ENCODE measurements at places on chromosomes 4 and X.

- H3K4me3 ChIP-seq = no peak overlapping the region
- no peaks in the 10 kb centered on the region for H3K4me1 ChIP-seq
- no peaks in the 10 kb centered on the region for H3K36me3 ChIP-seq
- peak; percentile 32 for DNase-seq
Measured at GRCh38 chr4:74189331-74190043, 31.6 kb downstream of the MTHFD2L start.

GRCh38 chr4:1720163-1720983, 750 bp downstream of the TMEM129 start:
- DNase-seq = no peak
- peaks cover 39% of the 10 kb centered on the region for H3K4me1 ChIP-seq
- peak overlapping the region; percentile 57 for H3K27ac ChIP-seq
- no peaks in the 10 kb centered on the region for H3K36me3 ChIP-seq
- peaks cover 8% of the 10 kb centered on the region for H3K27me3 ChIP-seq

DNA sequence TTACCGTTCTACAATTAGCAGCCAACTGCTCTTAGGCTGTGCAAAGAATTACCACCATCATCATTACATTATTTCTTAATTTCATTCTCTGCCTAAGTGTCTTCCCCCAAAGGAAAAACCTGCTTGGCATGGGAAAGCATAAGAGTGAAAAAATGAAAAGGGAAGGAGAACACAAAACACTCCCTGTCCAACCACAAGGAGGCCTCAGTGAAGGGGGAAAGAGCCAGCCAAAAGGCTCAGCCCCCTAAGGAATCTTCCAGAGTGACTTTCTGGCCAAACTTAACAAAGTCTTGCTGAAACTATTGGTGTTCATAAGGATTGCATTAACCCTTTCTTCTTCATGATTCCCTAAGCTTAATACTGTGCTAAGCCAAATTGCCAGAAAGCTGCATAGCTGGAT, 287.4 kb downstream of the SMARCA1 start:
- H3K27ac ChIP-seq = no peak overlapping the region
- H3K4me3 ChIP-seq = no peak overlapping the region
- peaks cover 8% of the 10 kb centered on the region for H3K27me3 ChIP-seq

GRCh38 chr4:86386201-86386600, 26.3 kb upstream of the MAPK10 start:
- H3K27me3 ChIP-seq = no peaks in the 10 kb centered on the region
- no peaks in the 10 kb centered on the region for H3K4me1 ChIP-seq
- no peak for DNase-seq
- H3K27ac ChIP-seq = no peak overlapping the region

GRCh38 chr4:1842339-1842895, 13.5 kb downstream of the LETM1 start:
- H3K27me3 ChIP-seq = no peaks in the 10 kb centered on the region
- peaks cover 6% of the 10 kb centered on the region for H3K36me3 ChIP-seq
- no peak for DNase-seq
- no peak overlapping the region for H3K27ac ChIP-seq

DNA sequence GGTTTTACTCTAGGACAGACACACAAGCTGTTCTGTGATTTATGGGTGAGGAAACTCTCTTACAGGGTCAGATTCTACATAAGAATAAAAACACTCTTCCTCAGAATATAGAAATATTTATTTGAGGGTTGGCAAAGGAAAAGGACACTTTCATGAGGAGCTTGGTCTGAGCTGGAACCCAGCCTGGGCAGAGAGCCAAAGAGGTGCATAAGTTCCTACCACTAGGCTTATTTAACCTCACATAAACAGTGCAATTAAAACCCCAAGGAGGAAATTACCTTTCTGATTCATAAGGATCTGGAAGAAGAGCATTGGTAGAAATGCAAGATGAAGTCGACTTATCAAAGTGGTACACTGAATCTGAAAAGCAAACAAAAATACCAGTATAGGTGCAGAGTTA, 32.9 kb downstream of the SETD7 start:
- DNase-seq = no peak
- no peak overlapping the region for H3K4me3 ChIP-seq
- H3K27me3 ChIP-seq = peaks cover 1% of the 10 kb centered on the region
- H3K27ac ChIP-seq = peak overlapping the region; percentile 46

- H3K4me3 ChIP-seq = no peak overlapping the region
- peaks cover 16% of the 10 kb centered on the region for H3K27me3 ChIP-seq
- H3K4me1 ChIP-seq = peaks cover 15% of the 10 kb centered on the region
- no peak for DNase-seq
Measured at GRCh38 chr4:118839221-118839927, 3.4 kb upstream of the SEC24D start.

DNA sequence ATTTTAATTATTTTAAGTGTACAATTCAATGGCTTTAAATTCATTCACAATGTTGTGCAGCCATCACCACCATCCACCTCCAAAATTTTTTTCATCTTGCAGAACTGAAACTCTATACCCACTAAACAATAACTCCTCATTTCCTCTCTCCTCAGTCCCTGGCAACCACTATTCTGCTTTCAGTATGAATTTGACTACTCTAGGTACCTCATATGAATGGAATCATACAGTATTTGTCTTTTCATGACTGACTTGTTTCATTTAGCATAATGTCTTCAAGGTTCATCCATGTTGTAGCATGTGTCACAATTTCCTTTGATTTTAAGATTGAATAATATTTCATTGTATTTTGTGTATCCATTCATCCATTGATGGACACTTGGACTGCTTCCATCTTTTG, 46.9 kb downstream of the KIF4A start:
- H3K36me3 ChIP-seq = no peaks in the 10 kb centered on the region
- no peak overlapping the region for H3K4me3 ChIP-seq
- no peak for DNase-seq
- no peak overlapping the region for H3K27ac ChIP-seq

DNA sequence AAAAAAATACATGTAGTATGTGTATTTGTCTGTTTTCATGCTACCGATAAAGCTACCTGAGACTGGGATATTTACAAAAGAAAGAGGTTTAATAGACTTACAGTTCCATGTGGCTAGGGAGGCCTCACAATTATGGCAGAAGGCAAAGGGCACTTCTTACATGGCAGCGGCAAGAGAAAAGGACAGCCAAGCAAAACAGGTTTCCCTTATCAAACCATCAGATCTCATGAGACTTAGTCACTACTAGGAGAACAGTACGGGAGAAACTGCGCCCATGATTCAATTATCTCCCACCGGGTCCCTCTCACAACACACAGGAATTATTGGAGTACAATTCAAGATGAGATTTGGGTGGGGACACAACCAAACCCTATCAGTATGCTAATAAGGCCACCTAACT, 137.0 kb upstream of the ELOVL6 start:
- H3K4me1 ChIP-seq = no peaks in the 10 kb centered on the region
- H3K27me3 ChIP-seq = peaks cover 6% of the 10 kb centered on the region
- no peak overlapping the region for H3K4me3 ChIP-seq
- H3K36me3 ChIP-seq = no peaks in the 10 kb centered on the region
- no peak overlapping the region for H3K27ac ChIP-seq

DNA sequence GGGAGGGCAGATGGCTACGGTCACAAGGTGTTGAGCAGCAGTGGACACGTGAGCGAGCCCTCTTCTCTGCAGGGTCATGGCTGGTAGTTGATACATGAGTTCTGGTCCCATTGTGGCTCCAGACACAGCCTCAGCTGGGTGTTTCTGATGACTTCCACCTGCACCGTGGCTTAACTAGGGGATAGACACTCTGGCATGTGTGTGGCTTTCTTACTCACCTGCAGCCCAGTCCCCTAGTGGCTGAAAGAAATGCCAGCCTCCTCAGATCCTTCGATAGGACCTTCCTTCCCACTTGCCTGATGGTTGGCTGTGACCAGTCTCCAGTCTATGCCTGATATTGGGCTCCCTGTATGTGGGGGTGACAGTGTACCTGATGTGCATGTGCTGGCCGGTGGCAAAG, 5.0 kb downstream of the GPR78 start:
- H3K27me3 ChIP-seq = peaks cover 1% of the 10 kb centered on the region
- H3K4me1 ChIP-seq = no peaks in the 10 kb centered on the region
- no peaks in the 10 kb centered on the region for H3K36me3 ChIP-seq
- no peak overlapping the region for H3K27ac ChIP-seq
- no peak overlapping the region for H3K4me3 ChIP-seq

GRCh38 chr4:19945501-19945900, 306.2 kb upstream of the SLIT2 start:
- no peak for DNase-seq
- no peak overlapping the region for H3K4me3 ChIP-seq
- H3K4me1 ChIP-seq = no peaks in the 10 kb centered on the region
- H3K36me3 ChIP-seq = no peaks in the 10 kb centered on the region
- H3K27me3 ChIP-seq = no peaks in the 10 kb centered on the region

GRCh38 chr4:158826057-158826456, 57.2 kb downstream of the FNIP2 start:
- H3K27ac ChIP-seq = peak overlapping the region; percentile 15
- H3K4me3 ChIP-seq = no peak overlapping the region
- H3K27me3 ChIP-seq = peaks cover 1% of the 10 kb centered on the region
- DNase-seq = no peak

DNA sequence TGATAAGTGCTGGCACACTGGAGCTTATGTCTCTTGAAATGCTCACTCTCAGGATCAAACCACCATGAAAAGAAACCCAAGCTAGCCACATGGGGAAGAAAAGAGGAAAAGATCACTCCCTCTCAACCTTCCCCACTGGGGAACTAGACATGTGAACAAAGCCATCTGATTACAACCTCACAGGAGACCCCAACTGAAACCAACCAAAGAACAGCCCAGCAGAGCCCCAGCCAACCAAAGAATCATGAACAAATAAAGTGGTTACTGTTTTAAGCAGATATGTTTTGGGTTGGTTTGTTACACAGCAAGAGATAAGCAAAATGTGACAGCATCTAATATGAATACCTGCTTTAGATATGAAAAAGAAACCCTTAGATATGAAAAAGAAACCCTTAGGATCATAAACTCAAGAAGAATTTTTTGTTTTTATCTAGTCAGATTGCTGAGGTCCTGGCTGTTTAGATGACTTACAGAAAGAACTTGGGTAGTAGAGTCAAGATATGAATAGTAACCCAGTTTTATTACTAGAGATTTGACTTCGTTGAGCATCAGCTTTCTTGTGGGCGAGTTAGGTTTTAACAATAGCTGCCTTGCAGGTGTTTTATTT, 23.7 kb upstream of the TLR7 start:
- no peak for DNase-seq
- no peak overlapping the region for H3K4me3 ChIP-seq
- no peaks in the 10 kb centered on the region for H3K36me3 ChIP-seq
- no peak overlapping the region for H3K27ac ChIP-seq

- no peak overlapping the region for H3K27ac ChIP-seq
- H3K4me3 ChIP-seq = no peak overlapping the region
Measured at GRCh38 chr4:5870701-5871100, 22.2 kb downstream of the CRMP1 start.

DNA sequence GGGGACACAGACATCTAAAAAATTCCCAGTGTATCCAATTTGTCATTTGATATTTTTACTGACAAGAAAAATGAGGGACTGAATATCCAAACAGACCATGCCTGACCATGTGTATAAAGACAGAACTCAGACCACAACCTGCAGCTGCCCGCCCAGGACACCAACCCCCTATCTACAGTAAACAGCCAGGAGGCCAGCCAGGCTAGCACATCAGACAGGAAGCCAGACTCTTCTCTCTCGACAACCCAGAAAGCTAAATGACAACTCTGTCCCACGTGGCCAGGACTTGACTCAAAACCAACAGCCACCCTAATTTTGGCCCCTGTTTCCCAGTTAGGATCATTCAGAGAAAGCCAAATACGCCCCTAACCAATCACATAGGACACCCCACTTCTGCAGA, 15.1 kb downstream of the AFAP1 start:
- H3K36me3 ChIP-seq = no peaks in the 10 kb centered on the region
- H3K4me1 ChIP-seq = no peaks in the 10 kb centered on the region
- no peaks in the 10 kb centered on the region for H3K27me3 ChIP-seq
- DNase-seq = no peak

DNA sequence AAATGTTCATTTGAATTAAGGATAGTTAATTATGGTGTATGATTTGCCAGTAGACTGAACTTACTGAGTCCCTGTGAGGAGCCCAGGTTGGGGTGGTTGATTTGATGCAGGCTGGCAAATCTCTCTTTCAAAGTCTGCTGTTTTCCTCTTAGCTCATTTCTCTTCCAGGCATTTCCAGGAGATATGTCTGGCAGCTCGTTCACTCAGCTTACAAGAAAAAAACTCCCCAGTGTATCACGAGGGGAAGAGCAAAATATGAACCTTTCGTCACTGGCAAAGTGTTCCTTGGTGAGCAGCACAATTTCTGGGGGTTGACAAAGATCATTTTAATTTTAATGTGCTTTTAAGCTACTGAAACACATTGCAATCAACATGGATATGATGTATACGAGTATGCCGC, 244.2 kb downstream of the CBLL2 start:
- H3K27me3 ChIP-seq = peaks cover 5% of the 10 kb centered on the region
- DNase-seq = no peak
- no peaks in the 10 kb centered on the region for H3K4me1 ChIP-seq
- H3K36me3 ChIP-seq = no peaks in the 10 kb centered on the region

GRCh38 chr4:78735697-78736096, 40.5 kb upstream of the BMP2K start:
- peaks cover 3% of the 10 kb centered on the region for H3K27me3 ChIP-seq
- no peaks in the 10 kb centered on the region for H3K4me1 ChIP-seq
- no peak overlapping the region for H3K4me3 ChIP-seq
- no peak for DNase-seq
- no peak overlapping the region for H3K27ac ChIP-seq
- H3K36me3 ChIP-seq = no peaks in the 10 kb centered on the region

DNA sequence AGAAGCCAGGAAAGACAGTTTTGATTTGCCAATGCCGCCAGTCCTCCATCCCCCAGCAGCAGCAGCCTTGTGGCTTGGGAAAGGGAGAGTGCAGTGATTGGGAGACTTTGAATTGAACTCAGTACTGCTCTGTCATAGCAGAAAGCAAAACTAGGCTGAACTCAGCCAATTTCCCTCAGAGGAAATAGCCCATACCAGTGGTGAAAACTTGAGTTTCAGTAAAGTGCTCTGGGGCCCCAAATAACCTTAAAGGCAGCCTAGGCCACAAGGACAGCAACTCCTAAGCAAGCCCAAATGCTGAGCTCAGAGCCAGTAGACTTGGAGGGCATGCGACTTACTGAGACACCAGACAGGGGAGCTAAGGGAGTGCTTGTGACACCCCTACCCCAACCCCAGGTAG, 2.0 kb upstream of the PROM1 start:
- H3K27me3 ChIP-seq = peaks cover 26% of the 10 kb centered on the region
- no peaks in the 10 kb centered on the region for H3K36me3 ChIP-seq
- H3K4me1 ChIP-seq = peaks cover 19% of the 10 kb centered on the region

DNA sequence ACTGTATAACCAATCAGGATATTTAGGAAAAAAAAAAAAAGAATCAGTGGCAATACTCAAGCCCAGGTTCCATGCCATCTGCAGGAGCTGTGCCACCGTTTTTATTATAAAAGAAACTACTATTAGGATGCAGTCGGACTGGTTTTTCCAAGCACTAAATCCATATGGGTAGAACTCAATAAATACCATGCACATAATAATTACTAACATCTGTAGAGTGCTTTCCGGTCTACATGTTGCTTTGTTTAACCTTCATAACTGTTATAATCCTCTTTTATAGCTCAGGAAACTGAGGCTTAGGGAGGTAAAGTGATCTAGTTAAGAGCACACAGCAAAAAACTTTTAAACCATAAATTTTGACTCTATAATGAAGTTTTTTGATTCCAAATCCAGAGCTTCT, 24.0 kb downstream of the ARSJ start:
- H3K4me3 ChIP-seq = no peak overlapping the region
- no peaks in the 10 kb centered on the region for H3K27me3 ChIP-seq
- DNase-seq = no peak
- no peaks in the 10 kb centered on the region for H3K36me3 ChIP-seq

Measured in immature natural killer cell (primary cell).